ENCODE measurements at places on chromosomes 12 and 14.

GRCh38 chr14:91912035-91912434, 35.5 kb downstream of the FBLN5 start:
- DNase-seq, result no peak

DNA sequence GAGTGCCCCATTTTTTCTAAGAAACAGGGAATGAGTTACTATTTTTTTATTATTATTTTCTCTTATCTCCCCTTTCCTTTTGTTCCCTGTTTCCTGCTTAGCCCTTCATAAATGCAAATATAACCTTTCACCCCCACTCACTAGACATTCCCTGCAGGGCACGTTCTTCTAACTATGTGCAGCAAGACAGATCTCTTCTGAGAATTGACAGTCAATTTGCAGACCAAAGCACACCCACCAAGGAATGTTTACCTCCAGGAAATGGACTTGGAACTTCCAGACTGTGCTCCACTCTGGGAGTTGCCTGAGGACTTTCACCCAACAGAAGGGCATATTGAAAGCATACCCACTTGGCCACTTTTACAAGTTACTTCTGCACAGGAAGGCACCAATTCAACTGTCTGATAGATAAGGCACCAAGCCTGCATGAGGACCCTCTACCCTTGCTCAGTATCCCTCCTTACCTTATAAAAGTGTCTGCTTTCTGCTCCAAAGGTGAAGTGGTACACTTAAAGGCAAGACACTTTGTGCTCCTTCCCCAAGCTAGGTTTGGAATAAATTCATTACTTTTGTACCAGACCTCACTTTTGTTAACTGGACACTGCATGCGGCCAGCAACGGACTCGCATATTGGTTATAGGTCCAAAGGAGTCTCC, 6.5 kb downstream of the TAS2R19 start:
- no peak for DNase-seq

DNA sequence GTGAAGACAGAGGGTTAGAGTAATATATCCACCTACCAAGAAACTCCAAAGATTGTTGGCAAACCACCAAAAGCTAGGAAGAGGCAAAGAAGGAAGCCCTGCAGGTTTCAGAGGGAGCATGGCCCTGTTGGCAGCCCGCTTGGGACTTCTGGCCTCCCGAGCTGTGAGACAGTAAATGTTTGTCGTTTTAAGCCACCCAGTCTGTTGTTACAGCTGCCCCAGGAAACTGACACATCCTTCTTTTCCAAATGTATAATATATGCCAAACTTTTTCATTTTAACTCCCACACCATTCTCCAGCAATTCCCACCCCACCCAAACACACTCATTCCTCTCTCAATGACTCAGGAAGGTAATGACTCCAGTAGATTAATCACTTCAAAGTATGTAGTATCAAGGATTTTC, 74.0 kb downstream of the RPS29 start:
- no peak for DNase-seq

- DNase-seq, result no peak
Observed at GRCh38 chr12:75208856-75209811, 505 bp downstream of the KCNC2 start.

- DNase-seq, result no peak
Observed at GRCh38 chr12:94495445-94496115, 35.9 kb upstream of the CEP83 start.

GRCh38 chr14:44287858-44288257, 219.2 kb downstream of the FSCB start:
- no peak for DNase-seq

GRCh38 chr14:75886636-75887348, 95.0 kb downstream of the TGFB3 start:
- no peak for DNase-seq

DNA sequence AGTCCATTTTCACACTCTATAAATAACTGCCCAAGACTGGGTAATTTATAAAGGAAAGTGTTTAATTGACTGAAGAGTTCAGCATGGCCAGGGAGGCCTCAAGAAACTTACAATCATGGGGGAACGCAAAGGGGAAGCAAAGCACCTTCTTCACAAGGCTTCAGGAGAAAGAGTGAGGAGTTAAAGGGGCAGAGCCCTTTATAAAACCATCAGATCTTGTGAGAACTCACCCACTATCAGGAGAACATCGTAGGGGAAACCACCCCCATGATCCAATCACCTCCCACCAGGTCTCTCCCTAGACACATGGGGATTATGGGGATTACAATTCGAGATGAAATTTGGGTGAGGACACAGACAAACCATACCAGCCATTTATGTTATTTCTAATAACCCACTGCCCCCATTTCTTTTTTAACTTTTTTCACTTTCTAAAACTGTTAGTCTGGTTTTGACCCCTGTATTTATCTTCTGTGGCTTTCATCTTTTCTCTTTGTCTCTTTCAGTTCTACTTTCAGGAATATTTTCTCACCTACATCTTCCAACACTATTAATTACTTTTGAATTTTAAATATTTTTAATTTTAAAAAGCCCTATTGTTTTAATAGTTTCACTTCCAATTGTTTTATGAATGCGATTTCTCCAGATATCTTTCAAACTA, 44.5 kb downstream of the WDR89 start:
- no peak for DNase-seq

DNA sequence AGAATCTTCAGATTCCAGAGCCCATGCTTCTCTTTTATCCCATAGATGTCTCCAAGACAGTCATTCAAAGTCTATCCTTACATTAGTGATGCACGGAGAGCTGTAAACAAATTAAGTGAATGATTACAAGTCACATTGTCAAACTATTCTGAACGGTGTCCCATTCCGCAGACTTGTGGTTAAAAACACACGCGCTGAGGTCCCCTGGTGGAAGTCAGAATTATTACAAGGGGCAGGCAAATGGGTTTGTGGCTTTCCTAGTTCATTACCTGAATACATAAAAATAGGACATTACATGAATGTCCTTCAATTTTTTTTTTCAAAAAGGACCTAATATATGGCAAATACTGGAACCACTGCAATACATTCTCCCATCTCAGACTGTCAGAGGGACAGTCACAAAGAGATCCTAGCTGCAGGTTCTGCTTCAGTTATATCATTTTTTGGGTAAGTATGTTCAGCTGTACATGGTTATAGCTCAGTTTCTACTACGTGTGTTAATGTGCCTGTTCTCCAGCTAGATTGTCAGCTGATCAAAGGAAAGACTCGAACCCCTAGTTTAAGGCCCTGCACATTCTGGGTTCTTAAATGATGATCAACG, 53.1 kb upstream of the STON2 start:
- DNase-seq, result peak; percentile 30

DNA sequence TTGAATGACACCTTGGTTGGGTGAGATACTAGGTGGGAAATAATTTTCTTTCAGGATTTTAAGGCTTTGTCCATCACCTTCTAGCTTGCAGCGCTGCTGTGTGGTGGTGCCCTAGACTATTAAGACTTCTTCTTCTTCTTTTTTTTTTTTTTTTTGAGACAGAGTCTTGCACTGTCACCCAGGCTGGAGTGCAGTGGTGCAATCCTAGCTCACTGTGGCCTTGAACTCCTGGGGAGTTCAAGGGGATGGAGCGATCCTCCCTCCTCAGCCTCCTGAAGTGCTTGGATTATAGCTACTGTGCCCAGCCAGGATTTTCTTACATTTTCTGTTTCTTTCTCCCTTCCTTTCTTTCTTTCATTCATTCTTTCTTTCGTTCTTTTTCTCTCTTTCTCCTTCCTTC, 10.3 kb upstream of the MTA1 start:
- DNase-seq, result no peak

- DNase-seq, result peak; percentile 46
Observed at GRCh38 chr12:32558903-32559302, 120.2 kb upstream of the DNM1L start.

DNA sequence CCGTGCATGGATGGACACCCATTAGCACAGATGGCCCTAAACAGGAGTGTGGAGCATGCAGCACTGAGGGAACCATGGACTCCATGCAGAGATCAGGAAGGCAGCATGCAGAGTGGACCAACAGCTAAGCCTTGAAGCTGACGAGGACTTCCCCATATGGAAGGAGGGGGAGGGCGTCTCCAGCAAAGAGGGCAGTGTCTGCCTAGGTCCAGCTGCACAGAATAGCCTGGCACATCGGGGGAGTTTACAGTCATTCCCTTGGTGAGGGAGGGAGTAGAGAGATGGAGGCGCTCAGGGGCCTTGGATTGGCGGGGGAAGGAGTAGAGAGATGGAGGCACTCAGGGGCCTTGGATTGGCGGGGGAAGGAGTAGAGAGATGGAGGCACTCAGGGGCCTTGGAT, 64.5 kb downstream of the ANKRD9 start:
- DNase-seq, result no peak

DNA sequence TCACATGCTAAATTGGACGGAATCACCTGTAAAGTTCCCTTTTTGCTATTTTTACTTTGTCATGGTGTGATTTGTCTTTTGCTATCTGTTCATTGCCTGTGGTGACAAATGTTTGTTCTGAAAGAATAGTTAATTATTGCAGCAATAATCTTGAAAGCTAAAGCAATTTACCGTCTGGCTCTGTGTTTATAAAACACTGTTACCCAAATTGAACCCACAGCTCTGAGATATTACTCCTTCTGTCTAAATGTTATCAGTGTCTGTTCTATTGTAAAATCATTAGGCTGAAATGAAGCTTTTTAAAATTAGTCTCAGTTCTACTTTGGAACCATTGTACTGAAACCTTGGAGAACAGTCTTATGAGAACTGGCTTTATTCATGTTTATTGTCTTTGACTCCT, 42.5 kb downstream of the TMX1 start:
- DNase-seq, result no peak

DNA sequence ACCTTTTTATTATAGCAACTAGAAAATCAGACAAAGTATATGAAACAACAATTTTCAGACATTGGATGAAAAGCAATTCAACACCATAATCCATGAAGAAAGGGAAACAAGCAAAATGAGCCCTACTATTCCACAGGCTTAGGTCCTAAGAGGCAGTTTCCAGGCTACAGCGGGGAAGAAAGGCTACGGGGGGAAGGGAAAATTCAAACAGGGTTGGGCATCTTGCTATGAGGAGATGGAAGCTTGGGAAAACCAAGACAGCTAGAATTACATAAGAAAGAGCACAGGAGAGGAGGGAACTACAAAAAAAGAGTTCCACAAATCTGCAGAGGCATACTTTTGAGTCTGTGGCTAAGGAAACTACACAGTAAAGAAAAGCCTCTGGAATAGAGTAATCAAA, 356.0 kb upstream of the CLEC14A start:
- no peak for DNase-seq

DNA sequence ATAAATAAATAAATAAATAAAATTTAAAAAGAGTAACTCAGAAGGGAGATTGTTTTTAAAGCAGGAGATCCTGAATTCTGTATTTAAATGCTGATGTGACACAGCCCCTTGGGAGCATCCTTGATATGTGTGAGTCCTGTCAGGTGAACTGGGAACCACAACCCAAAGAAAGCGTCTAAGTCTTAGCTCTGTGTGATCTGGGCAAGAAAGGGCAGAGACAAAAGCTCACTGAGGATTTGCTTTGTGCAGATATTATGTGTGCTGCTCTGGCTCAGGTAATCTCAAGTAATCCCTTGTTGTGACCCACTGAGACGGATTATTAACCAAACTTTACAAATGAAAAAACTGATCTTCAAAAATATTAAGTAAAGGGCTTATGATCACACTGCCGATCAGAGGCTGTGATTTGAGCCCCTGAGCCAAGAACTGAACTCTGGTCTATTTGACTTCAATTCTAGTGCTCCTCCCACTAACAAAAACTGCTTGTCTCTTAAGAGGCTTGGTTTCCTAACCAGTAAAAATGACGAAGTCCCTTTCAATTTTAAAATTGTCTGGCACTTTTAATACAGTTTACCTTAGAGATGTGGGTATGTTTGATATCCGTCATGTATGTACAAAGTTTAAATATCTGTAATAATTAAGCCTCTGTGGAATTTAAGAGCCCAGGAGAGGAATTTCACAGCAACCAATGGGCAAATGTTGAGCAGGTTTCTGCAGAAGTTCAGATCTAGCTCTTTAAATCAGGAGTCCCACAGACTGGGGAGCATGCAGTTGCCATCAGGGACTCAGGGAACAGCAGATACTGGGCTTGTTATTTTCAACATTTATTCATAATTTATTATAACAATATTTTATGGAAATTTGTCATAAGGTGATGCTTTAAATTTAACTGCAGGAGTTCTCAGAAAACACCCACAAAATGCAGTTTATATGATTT, 46.1 kb downstream of the CPM start:
- DNase-seq, result no peak

GRCh38 chr12:128258866-128259555, 8.0 kb upstream of the TMEM132C start:
- DNase-seq, result no peak

GRCh38 chr12:9646794-9647781, 22.4 kb upstream of the CLEC2D start:
- DNase-seq, result no peak

DNA sequence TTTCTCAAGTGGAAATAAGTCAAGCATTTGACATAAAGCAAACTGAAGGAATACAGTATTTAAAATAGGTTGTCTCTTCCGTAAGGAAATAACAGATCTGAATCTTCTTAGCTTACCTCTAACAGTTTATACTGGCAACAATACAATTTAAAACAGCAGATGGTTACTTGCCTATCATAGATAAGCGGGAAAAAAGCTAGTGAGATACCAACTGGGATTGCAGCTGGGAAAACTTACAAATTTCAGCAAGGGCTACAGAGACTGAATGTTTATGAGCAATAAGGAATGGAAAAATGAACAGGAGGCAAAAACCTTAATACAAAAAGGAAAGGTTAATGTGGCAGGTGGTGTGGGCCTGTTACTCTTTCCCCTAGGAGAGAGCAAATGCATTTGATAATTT, 220.0 kb downstream of the RASSF9 start:
- DNase-seq, result no peak

DNA sequence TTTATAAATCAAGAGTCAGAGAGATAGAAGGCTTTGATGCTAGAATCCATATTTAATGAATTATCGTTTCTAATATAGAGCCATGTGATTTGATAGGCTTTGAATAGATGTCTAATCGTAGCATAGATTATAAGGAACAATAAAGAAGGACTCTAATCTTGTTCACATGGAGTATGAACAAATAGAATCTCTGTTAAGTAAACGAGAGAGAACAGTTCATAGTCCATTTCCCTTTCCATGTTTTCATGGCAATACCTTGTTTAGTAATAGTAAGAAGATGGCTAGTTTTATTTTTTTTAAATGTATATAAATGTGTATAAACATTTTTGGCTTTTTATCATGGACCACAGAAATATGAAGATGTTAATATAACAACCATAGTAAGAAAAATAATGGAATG, 32.3 kb upstream of the RAD51AP1 start:
- DNase-seq, result no peak

DNA sequence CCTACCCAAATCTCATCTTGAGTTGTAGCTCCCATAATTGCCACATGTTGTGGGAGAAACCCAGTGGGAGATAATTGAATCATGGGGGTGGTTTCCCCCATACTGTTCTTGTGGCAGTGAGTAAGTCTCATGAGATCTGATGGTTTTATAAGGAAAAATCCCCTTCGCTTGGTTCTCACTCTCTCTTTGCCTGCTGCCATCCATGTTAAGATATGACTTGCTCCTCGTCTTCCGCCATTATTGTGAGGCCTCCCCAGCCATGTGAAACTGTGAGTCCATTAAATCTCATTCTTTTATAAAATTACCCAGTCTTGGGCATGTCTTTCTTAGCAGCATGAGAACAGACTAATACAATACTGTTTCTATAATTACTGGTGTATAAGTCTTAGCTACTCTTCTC, 6.5 kb upstream of the BCAT1 start:
- no peak for DNase-seq

GRCh38 chr12:117580718-117581062, 219.3 kb upstream of the NOS1 start:
- DNase-seq, result peak; percentile 20

- DNase-seq, result peak; percentile 59
Observed at GRCh38 chr14:23119363-23120327, 590 bp upstream of the CEBPE start.

Data from GM12891 (cell line).